ENCODE measurements at places on chromosomes 16 and 17. TPM values are rescaled to one million over a fixed set of nuclear protein-coding genes. Genes with fewer than 3 reads are reported as not detected.

The CD300E gene
- total RNA-seq: 0.88 TPM

The SLC12A3 gene
- not detected for total RNA-seq

The SLC5A2 gene
- total RNA-seq: not detected

DNA sequence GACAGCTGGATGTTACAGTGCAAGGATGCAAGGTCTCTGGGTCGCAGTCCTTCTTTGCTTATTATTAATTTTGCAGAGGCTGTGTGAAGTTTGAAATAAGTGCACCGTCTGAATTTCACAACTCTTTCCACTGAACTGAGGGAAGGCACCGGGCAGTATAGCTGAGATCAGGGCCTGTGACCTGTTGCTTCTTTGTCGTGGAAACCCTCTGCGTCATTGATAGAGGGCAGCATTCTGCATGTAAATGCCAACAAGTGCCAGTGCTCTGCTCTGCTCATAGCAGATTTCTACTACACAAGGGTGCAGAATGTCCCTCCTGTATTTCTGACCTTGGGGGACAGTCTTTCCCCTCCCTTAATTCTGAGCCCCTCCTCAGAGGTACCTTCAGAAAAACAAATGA is 26.0 kb downstream of the CD300LF start:
- DNase-seq: no peak

DNA sequence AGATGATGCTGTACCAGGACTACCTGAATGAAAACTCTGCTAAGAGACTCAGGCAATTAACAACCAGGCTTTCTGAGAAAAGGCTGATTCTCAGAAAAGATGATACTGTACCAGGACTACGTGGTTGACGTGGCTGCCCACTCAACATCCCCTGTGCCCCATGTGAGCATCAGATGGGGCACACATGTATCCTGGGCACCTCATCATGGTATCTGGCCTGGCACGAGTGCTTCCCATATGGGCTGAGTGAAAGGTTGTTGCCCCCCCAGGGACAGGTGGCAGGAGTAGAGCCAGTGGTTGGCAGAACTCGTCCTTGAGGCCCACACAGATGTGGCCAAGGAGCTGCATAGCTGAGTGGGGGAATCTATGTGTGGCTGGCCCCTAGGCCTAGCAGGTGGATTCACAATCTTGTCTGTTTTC is 3.5 kb upstream of the CES4A start:
- DNase-seq: no peak

- DNase-seq: no peak
Measured at GRCh38 chr16:21650521-21650920, 1.9 kb downstream of the IGSF6 start.

GRCh38 chr17:2943981-2944380 is 119.4 kb downstream of the OR1D5 start:
- no peak for DNase-seq

DNA sequence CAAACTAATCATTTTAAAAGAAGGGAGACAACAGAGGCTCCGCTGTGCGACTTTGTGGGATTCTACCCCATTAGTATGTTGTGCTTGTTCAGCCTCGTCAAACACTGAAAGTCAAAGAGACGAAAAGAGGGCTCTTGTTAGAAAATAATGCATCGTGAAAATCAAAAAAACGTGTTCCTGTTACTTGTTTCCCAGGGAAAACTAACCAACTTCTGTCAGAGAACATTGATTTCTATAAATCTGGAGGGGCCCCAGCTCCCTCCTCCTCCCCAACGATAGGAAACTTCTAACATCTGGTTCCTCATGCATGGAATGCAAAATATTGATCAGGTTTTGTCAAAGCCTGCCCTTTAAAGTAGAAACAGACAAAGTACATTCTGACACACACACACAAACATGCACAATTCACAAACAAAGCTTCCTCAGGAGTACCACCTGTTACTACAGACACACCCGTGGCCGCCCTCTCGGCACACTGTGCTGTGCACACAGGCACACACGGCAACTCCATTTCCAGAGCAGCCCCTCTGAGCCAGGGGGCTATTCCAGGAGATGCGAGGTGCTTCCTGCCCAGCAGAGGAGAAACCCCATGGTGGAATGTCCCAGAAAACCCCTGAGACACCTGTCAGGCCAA is 151.3 kb downstream of the ZFHX3 start:
- DNase-seq: no peak

- DNase-seq: no peak
Measured at GRCh38 chr16:28542646-28543045, 3.9 kb upstream of the NUPR1 start.

DNA sequence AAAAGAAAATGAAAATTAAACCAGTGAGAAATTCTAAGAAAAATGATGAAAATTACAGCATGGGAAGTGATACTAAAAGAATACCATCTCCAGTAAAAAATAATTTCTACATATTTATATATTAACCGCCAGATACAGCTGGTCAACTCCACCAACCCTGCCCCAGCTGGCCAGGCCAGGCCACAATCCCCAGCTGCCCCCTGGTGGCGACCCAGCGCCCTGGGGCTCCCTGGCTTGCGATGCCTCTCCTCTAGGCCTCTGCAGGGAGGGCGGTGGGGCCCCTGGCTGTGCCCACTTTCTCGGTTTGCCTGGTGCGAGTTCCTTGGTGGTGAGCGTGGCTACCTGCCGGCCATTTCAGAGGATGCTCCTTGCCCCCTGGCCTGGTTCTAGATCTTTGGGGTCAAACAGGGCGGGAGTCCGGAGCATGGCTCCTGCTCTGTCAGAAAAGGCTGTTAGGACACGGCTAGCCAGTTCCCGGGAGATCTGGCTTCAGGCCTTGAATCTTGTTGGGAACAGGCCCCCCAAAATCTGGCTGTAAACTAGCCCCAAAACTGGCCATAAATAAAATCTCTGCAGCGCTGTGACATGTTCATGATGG is 14.5 kb downstream of the GLIS2 start:
- peak; percentile 79 for DNase-seq

GRCh38 chr16:73062743-73063733 is 15.1 kb upstream of the ZFHX3 start:
- no peak for DNase-seq

- peak; percentile 76 for DNase-seq
Measured at GRCh38 chr17:41687828-41688640, 651 bp upstream of the EIF1 start.

DNA sequence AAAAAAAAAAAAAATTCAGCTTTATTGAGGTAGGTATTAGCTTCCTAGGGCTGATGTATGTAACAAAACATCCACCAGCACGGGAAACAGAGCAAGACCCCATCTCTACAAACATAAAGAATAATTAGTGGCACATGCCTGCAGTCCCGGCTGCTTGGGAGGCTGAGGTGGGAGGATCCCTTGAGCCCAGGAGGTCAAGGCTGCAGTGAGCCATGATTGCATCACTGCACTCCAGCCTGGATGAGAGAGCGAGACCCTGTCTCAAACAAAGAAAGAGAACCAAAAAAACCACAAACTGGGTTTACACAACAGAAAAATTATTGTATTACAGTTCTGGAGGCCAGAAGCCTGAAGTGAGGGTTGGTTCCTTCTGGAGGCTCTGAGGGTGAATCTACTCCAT is 4.0 kb upstream of the MMP25 start:
- no peak for DNase-seq

- DNase-seq: no peak
Measured at GRCh38 chr16:12386192-12386591, 409.7 kb downstream of the SNX29 start.

Data from uterus (tissue), 4 donors.